ENCODE measurements at places on chromosomes 5 and 9.

DNA sequence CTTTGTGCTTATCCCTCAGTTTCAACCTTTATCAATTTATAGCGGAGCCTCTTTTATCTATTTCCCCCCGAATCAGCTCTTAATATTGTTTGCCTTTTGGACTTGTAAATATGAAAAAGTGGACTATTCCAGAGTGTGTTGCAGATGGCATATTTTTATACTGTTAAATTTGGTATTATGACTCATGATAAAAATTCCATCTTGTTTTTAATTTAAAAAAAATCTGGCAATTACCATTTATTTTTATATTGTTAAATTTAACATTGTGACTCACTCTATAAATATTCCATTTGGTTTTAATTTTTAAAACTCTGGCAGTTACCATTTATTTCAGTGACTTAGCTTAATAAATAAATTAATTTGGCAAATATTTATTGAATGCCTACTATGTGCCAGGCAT lies 37.5 kb downstream of the RBM27 start:
- DNase-seq: no peak

- no peak for DNase-seq
Observed at GRCh38 chr5:173669483-173669882, 53.0 kb upstream of the BOD1 start.

GRCh38 chr5:89668821-89669220 lies 740.7 kb downstream of the CETN3 start:
- DNase-seq: no peak

DNA sequence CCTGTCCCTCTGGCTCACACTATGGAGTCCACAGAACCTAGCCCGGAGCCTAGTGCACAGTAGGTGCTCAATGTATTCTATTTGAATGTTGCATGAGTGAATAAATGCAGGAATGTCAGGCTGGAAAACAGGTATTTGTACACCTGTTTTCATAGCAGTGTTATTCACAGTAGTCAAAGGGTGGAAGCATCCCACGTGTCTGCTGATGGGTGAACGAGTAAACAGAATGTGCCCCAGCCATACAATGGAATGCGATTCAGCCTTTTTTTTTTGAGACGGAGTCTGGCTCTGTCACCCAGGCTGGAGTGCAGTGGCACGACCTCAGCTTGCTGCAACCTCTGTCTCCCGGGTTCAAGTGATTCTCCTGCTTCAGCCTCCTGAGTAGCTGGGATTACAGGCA lies 31.5 kb upstream of the IER5L start:
- no peak for DNase-seq

DNA sequence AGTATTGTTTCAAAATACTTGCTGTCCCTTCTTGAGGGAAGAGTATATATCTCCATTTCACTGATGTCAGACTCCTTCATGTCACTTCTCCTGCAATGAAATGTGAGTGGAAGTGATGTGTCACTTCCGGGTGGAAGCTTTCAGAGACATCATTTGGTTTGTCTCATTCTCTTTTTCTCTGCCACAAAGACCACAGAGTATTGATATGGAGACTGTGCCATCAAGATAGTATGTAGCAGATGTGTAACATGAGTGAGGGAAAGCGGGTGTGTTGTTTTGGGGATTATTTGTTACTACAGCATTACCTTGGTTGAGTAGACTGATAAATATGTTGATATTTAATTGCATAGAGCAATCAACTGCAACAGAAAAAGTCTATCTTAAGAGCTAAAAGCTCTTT lies 169.8 kb downstream of the FBXL7 start:
- DNase-seq: no peak

DNA sequence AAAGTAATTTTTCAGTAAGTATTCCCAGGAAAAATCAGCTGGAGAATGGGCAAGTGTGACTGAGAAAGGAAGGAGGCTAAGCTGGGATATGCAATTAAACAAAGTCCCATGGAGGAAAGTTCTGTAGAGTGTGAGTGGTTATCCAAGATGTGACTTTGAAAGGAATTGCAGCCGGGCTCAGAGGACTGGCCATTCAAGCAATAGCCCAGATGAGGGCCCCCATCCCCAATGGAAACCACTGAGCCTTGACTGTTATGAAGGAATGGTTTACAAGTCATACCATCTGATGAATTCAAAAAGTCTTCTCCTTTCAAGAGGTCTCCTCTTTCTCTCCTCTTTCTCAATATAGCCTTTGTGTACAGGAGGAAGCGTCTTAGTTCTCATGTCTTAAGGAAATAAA lies 6.5 kb downstream of the LVRN start:
- no peak for DNase-seq

- no peak for DNase-seq
Observed at GRCh38 chr5:119031905-119032304, 39.0 kb upstream of the DMXL1 start.

- no peak for DNase-seq
Observed at GRCh38 chr9:87614397-87614796, 111.5 kb upstream of the CTSL start.

DNA sequence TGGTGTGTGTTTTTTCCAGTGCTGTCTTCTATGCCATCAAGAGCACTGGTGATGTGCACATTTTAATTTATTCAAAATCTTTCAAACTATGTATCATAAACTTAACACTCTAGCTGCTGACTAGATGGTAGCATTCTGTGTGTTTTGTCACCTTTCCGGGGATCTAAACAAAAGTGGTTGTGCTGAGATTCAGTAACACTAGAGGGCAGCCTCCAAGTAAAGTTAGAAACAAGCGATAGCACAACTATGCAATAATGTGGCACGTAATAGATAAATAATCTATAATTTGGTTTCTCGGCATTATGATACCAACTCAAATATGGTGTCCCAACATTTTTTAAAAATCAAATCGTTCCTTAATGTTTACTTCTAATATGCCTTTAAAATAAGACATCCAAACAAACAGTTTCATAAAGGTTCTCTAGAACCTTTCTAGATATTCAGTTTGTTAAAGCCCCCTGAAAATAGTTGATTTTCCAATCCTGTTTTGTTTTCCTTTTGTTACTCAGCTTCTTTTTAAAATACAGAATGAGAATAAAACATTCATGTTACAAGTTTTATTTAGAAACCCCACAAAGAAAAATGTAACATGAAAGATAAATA lies 16.9 kb downstream of the SEMA6A start:
- no peak for DNase-seq

- no peak for DNase-seq
Observed at GRCh38 chr5:98105681-98106080, 667.8 kb upstream of the RGMB start.

DNA sequence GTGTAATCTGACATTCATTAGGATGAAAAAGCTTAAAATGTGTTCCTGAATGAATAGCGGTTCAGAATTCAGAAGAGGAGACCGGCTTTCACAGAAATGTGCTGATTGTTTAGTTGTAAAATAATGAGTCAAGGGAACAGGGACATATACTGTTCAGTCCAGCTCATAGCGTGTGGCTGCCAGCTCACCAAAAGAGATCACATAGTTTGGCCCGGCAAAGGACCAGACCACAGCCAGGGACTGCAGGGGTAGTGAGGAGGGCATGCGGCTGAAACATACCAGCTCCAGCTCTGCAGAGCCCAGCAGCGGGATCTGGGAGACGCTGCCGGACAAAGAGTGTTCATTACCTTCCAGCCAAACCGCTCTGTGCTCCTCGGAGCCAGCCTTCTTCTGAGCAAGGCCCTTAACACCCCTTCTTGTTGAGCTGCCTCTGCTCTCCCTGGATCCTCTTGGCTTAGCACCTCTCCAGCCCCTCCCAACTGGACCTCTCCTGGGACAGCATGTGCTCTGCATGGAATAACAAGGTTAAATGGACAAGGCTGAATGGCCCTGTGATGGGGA lies 116.8 kb upstream of the CNTLN start:
- no peak for DNase-seq

- DNase-seq: no peak
Observed at GRCh38 chr5:6615034-6615815, 17.6 kb downstream of the NSUN2 start.

- DNase-seq: no peak
Observed at GRCh38 chr5:180938294-180938693, 39.3 kb downstream of the BTNL8 start.

DNA sequence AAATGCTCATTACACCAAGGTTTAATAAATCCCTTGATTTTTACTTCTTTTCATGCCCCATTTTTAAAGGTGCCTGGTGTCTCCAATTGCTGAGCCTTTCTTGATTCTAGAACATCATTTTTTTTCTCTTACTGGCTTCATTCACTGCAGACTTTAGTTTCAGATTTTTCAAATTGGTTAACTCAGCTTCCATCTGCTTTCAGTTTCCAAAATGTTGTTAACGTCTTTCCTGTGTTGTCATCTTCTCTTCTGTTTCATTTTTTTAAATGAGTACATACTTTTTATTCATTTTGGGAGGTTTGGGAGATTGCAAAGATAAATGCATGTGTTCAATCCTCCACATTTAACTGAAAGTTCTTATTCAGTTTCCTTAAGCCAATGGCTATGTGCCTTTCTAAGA lies 126.4 kb upstream of the CCNG1 start:
- DNase-seq: no peak
